ENCODE measurements at places on chromosomes 3 and 15.

DNA sequence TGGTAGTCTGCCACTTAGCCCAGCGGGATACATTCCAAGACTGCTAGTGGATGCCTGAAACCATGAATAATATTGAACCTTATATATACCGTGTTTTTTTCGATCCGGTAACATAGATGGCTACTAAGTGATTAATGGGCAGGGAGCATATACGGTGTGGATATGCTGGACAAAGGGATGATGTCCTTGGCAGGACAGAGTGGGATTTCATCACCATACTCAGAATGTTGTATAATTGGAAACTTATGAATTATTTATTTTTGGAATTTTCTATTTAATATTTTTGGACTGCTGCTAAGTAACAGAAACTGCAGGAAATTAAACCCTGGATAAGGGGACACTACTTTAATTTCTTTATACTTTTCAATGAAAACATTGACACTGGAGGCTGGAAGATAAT is 53.2 kb downstream of the ASTE1 start:
- no peak for DNase-seq

GRCh38 chr15:77187751-77188464 is 117.0 kb upstream of the TSPAN3 start:
- peak; percentile 28 for DNase-seq

DNA sequence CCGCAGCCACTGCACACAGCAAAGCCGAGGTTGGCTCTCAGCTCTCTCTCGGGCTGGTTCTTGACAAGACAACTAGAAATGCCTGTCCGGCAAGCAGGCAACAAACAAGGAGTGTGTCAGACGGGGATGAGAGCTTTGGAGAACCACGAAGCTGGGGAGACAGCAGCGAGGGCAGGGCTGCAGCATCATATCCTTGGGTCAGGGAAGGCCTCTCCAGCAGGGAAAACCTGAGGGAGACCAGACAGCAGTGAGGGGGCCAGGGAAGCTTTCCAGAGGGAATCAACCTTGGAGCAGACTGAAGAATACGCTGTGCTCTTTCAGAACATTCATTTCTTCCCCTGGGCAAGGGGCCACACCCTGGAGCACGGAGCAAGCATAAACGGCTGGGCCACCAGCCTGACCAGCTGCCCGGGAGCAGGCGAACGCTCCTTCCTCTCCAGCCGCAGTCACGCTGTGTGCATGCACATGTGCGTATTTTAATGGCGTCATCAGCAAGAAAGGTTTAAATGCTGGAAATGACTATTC is 58.7 kb downstream of the CHSY1 start:
- no peak for DNase-seq

GRCh38 chr3:72338942-72339669 is 509.1 kb downstream of the SHQ1 start:
- DNase-seq, result peak; percentile 96

DNA sequence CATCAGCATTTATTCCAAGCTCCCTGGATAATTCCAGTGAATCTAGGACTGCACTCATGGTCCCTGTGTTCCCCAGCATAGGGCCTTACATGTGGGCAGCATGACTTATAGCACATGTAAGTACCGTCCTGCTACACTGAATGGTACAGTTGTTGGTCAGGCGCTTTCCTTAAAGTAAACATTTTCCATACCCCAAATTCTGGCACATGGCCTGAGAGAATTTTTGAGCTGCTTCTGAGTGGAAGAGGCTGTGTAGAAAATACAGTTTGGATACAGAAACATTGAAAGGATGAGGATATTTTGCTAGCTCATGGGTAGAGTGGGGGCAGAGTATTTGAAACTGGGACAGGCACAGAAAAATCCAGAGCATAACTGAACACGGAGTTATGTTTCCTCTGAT is 27.6 kb downstream of the CORO2B start:
- no peak for DNase-seq

DNA sequence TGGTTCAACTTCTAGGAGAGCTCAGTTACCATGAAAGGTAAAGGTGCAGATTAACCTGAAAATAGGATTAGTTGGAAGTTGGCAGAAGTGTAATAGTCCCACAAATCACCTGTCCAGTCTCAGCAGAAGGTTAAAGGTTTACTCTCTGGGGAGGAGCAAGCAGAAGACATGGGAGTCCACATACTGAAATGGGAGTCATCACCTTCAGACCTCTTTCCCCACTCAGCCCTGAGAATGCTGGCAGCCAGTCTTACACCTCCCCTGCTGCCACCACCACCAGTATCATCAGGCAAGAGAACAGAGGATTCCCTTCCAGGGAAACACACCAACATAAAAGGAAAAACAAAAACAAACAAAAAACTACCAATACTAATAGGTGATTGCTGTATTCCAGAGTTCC is 13.8 kb upstream of the PLA2G4D start:
- peak; percentile 35 for DNase-seq

DNA sequence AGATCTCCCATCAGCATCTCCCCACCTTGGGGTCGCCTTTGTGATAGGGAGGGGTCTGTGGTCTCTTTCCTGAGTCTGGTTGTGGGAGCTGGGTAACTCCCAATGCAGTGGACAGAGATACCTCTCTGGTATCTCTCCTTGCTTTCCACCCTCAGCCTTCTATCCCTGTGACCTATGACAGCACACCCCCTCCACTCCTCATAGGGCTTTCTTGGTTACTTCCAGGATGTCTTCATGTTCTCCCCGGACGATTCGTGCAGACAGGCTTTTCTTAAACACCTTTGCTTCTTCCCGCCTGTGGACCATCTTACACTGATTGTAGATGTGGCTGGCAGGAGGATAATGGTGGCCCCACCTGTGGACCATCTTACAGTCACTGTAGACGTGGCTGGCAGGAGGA is 14.2 kb upstream of the NRROS start:
- no peak for DNase-seq

DNA sequence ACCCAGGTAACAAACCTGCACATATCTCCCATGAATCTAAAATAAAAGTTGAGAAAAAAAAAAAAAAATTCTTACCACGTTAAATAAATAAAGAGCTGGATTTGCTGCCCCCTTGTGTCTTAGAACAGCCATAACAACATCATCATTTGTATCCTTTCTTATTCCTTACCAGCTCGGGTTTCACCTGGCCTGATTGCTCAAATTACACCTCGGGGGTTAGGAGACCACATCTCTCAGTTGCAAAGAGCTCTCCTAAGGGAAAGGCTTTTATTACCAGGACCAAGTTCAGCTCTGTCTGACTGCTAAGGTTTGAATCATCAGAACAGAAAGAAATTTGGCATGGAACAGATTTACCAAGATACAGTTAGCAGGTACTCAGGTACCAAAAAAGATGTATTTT is 25.8 kb upstream of the RPL39L start:
- DNase-seq, result peak; percentile 61

GRCh38 chr15:29727871-29728270 is 94.4 kb downstream of the TJP1 start:
- no peak for DNase-seq

- DNase-seq, result no peak
Observed at GRCh38 chr15:42228036-42228435, 19.9 kb upstream of the VPS39 start.

DNA sequence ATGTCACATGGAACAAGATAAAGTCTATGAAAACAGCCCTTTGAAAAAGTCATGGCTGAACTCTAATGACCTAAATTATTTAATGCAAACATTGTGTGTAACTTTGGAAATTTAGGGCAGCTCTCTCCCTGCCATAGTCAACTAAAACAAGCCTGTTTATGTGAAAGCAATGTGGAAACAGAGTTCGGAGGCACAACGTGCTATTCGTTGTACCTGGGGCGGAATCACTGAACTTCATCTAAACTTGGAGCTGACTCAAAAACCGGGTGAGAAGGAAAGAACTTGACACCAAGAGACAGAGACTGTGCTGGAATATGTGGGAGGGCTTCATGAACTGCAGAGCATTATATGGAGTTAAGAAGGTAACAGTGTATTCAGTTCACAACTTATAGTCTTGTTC is 764.9 kb upstream of the GOLIM4 start:
- no peak for DNase-seq

GRCh38 chr3:107411779-107412178 is 34.5 kb downstream of the CCDC54 start:
- no peak for DNase-seq

GRCh38 chr15:88982304-88982945 is 69.2 kb upstream of the MFGE8 start:
- DNase-seq, result no peak

- no peak for DNase-seq
Observed at GRCh38 chr3:12336099-12336498, 47.2 kb downstream of the PPARG start.

DNA sequence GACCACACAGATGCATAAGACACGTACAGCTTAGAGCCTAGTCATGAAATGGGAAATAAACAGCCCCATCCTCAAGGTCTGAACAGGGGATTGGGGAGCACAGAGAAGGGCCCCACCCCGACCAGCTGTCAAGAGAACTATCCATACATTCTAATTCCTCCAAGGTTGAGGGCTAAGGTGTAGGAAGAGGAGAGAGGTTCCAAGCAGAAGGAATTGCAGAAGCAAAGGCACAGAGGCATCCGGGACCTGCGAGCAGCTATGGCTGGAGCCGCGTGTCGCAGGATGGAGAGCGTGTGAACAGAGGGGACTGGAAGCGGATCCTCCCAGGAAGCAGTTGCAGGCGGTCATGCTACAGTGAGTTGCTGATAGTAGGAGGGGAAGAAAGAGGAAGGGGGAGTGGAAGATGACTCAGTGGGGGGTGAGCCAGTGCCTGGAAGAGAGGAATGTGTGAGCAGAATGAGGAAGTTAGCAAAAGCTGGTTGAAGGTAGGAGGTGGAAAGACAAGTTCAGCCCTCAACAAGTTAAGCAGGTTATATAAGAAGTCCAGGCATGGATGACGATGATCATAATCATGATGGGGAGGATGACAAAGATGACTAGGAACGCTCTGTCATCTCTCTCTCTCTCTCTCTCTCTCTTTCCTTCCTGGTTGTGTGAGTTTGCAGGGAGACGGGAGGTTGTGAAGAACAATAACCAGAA is 89.7 kb downstream of the LIPC start:
- DNase-seq, result peak; percentile 100

GRCh38 chr3:121883507-121883906 is 10.7 kb upstream of the SLC15A2 start:
- DNase-seq, result peak; percentile 77

GRCh38 chr15:62777671-62778070 is 264.9 kb upstream of the TPM1 start:
- peak; percentile 50 for DNase-seq

- peak; percentile 64 for DNase-seq
Observed at GRCh38 chr3:38960953-38961622, 90.7 kb downstream of the SCN11A start.

DNA sequence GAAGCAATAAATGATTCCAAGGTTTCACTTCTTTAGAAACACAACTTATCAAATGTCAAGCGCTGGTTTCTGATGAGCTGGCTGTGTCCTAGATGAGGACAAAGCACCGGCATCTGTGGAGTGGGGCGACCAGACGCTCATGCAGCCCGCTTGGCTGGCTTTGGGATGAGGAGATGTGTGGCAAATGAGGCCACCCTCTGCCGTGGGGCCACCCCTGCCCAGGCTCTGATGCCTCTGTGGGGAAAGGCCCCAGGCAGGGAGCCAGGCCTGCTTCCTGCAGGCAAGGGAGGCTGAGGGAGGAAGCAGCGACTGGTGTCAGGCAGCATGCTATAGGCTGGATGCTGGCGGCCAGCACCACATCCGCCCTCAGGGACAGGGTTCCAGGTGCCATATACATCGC is 102.9 kb downstream of the HERC2 start:
- DNase-seq, result no peak

GRCh38 chr3:160134454-160134853 is 90.8 kb upstream of the C3orf80 start:
- DNase-seq, result no peak

DNA sequence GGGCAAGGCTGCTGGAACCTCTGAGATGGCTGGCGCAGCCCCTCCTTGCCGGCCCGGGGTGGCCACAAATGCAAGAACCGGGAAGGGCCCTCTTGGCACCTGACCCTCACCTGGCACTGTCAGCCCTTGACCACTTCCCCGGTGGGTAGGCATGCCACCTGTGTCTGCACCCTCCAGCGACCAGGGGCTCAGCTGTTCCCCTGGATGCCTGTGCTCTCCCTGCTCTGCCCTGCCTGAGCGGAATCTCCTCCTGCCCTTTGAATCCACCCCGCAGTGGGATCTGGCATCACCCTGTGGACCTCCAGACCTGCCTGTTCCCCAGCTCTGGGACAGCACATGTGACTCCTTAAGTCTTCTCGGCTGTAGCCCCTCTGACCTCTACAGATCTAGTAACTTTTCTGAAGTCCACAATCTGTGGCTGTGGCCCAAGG is 26.1 kb upstream of the FGD5 start:
- no peak for DNase-seq

GRCh38 chr15:67832897-67833709 is 6.7 kb downstream of the RNU6-1 start:
- no peak for DNase-seq

DNA sequence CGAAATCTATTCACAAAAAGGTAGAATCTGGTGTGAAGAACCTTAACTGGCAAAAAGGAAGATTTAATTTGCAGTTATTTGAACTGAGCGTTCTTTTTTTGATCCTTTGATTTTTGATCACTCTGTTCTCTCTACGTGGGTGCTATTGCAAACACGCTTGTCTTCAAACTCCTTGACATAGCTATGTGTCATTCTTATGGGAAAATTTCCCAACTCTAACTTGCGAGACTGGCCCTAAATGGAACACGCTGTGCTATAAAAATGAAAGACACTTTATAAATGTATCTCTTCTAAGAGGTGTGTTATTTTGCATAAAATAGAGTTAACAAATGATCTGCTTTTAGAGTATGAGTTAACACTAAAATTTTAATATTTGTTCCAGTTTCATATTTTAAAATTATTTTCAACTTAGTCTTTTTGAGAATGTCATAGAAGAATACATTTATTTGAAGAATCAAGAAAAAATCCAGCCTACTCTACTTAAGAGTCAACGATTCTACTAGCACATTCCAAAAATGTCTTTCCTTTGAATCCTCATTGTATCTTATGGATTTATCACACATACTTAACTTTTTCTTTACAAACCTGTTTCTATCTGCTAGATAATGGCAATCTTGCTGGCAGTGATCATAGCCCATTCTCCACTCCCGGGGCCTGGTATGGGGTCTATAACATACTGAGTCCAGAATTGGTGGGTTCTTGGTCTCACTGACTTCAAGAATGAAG is 610.0 kb upstream of the TBL1XR1 start:
- DNase-seq, result peak; percentile 73

GRCh38 chr3:126664591-126665214 is 9.8 kb upstream of the TXNRD3 start:
- DNase-seq, result no peak

- peak; percentile 22 for DNase-seq
Observed at GRCh38 chr3:8575364-8576104, 69.1 kb downstream of the SSUH2 start.

DNA sequence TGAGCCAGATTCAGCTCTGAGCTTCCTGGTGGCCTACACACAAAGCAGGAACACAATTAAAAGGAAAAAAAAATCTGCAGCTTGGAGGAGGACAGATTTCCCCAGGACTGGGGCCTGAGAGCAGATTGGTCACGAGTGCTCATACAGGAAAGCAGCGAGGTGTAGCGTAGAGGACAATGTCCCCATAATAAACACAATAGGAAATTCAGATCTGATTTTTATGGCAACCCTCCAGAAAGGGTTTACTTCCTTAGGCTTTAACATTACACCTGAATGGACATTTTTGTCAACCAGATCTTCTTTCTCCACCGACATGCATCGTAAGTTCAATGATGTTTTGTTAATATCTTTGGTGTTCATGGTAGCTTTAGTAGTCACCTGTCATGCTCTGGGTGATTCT is 23.3 kb downstream of the SLC6A20 start:
- DNase-seq, result no peak

All from bronchial epithelial cell (primary cell).